OCI-LY7 (cell line): ENCODE measurements at places on chromosomes 7 and 10. TPM values are rescaled to one million over a fixed set of nuclear protein-coding genes. Genes with fewer than 3 reads are reported as not detected.

Gene PRPS1L1
- not detected in 2 replicates for total RNA-seq

Gene CHRM2
- total RNA-seq = not detected in 2 replicates

Gene ZNF33A
- 40.1 and 40.2 TPM in 2 replicates for total RNA-seq

Gene TAS2R4
- 1.2 and 1.8 TPM in 2 replicates for total RNA-seq

Gene KAZALD1
- 32.2 and 36.4 TPM in 2 replicates for total RNA-seq

Gene ITIH5
- total RNA-seq = not detected in 2 replicates

Gene CCDC136
- total RNA-seq = 33.5 and 38.7 TPM in 2 replicates

Gene CPXM2
- not detected in 2 replicates for total RNA-seq

Gene UNC5B
- total RNA-seq = not detected in 2 replicates

GRCh38 chr7:70242826-70243225, 644.6 kb downstream of the AUTS2 start:
- no peak for DNase-seq

DNA sequence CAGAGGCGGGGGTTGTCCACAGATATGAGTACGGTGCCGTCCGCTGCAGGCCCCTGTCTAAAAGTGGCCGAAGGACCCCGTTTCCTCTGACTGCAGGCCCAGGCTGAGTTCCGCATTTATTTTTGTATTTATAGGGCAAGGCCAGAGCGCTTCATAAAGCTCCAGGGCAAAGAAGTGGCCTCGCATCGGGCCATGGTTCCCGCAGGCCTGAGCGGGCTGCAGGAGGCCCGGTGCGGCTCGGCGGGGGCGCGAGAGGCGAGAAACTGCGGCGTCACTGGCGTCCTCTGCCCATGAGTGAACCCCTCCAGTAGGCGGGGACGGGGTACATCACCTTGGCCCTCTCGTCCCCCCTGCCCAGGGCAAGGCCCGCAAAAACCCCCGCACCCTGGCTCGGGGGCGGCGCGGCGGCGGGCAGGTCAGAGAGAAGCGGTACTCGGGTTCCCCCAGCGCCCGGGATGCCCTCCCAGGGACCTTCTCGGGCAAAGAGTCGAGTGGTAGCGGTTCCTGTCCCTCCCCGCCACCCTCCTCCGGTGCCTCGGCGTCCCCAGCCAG, 355.7 kb downstream of the DNAJB6 start:
- no peak for DNase-seq

GRCh38 chr7:80225361-80225760, 90.7 kb downstream of the GNAI1 start:
- DNase-seq = no peak

GRCh38 chr10:3890602-3891352, 105.8 kb upstream of the KLF6 start:
- DNase-seq = no peak

GRCh38 chr10:29616542-29616941, 18.2 kb downstream of the SVIL start:
- no peak for DNase-seq

- DNase-seq = peak; percentile 47
These were observed 743 bp downstream of the MKI67 start for GRCh38 chr10:128125416-128125943.

DNA sequence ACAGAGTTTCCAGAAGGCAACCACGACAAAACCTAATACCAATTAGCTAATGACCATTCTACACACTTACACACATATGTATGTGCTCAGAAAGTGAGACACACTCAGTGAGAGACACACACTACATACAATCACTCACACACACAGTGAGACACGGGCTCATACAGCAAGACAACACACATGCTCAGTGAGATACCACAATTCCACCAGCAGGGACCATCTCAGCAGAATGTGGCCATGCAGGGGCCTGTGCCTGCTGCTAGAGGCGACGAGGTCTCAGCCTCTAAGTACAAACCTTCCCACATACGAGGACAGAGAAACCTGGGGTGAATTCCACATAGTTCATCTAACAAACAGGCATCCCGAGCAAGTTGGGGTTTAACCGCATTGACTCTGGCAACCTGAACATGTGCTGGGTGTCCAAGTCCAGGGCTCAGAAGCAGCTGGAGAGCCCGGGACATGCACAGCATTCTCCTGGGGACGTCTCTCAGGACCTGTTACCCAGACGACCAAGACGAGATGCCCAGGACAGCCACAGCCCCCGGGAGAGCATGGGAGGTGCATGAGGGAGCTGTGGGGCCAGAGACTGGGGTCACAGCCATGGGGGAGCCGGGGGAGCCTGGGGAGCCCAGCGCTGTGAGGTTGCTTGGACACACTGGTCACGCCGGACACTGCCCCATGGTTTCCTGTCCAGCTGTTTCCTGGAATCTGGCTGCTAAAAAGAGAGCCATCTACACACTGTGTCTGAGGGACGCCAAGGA, 523.6 kb downstream of the PTPRN2 start:
- DNase-seq = no peak
